ENCODE measurements at places on chromosomes 1 and 21.

DNA sequence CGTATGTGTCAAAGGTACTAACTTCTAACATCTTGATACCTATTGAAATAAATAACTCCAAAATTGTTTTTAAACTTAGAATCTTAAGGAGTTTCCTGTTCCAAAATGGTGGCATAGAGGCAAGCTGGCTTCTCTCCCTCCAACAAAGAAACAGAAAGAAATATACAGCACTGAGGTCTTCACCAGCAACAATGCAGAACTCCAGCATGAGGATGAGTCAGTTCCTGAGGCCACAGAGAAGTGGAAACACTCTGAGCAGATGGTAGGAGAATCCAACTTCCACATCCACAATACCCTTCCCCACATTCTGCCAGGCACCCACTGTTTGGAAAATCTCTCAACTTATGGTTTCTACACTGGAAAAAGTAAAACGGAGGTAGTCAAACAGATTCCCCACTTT, 12.2 kb upstream of the PPIH start:
- no peak for DNase-seq

DNA sequence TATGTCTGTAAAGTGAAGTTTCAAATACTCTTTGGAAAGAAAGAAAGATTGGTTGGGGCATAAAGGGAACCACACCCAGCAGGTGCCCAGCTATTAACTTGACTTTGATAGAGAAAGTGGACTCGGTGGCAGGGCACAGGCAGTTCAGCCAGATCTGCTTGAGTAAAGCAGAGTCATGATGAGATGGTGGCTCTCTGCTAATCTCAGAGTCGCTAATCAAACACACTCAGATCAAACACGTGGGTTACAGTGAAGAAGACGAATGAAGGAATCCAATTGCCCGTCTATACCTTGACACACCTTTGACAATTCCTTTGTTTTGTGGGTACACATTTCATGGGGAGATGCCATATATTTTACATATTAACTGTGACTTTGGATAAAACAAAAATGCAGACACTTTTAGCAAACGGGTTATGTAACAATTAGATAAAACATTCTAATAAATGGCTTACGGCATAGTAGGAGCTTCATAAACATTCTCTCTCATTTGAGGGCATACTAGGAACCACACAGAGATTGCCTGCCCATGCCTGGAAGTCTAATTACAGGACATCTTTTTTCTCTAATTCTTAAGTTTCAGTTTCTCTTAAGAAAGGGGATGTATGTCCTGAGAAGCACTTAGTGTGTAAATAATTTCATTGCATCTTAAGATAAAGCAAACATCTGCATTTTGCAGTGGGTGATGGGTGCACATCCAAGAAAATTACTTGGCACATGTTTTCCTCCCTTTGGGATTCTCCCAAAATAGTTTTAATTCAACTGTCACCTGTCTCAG, 7.2 kb downstream of the CBR1 start:
- no peak for DNase-seq

- no peak for DNase-seq
Measured at GRCh38 chr1:192936313-192937018, 122.7 kb downstream of the UCHL5 start.

- no peak for DNase-seq
Measured at GRCh38 chr1:6673816-6674398, 27.7 kb downstream of the DNAJC11 start.

DNA sequence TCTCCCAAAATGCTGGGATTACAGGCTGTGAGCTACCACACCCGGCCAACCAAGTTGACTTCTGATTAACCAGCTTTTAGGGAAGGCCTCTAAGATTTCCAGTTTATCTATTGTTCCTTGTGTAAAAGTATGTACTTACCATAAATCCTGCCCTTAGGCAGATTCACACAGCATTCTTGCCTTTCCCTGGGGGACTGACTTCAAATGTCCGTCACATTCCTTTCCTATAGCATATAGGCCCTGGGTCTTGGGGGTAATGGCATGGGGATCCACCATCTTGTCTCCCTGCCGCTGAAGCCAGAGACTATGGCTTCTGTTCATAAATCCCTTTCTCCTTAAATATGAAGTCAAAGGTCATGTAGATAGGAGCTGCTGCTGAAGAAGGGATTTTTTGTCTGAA, 872 bp upstream of the PINK1 start:
- DNase-seq = no peak

DNA sequence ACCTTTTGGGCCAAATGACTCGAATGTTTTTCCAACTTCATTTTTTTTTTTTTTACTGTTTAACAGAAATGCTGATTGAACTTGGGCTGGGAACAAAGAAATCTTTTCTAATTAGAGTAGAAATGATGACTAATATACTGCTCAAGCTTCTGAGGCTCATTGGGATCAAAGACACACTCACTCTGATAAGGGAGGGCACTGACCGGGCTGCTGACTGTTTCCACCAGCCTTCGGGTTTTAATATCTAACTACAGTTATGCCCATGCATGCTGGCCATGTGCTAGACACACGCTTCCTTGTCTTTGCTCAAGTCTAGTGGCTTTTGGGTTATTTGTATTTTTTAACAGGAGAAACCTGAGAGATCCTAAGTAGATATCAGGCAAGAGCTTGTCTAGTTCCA, 16.8 kb downstream of the ZBTB18 start:
- no peak for DNase-seq

GRCh38 chr1:182968151-182968741, 15.3 kb upstream of the SHCBP1L start:
- no peak for DNase-seq

DNA sequence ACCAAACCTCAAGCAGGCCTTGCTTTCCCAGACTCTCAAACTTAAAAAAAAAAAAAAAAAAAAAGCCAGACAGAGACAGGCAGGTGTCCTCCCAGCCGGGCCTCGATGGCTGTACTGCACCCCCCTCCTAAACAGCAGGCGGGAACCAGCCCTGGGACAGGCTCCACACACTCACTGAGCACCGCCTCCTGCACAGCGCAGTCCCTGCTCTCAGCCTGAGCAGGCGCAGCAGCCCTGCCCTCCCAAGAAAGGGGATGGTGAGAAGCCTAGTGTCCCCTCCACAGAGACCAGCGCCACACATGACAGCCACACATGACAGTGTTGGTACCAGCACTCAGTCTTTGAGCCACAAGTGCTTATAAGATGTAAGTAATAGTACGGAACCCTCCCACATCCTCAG, 11.9 kb downstream of the MX2 start:
- no peak for DNase-seq

DNA sequence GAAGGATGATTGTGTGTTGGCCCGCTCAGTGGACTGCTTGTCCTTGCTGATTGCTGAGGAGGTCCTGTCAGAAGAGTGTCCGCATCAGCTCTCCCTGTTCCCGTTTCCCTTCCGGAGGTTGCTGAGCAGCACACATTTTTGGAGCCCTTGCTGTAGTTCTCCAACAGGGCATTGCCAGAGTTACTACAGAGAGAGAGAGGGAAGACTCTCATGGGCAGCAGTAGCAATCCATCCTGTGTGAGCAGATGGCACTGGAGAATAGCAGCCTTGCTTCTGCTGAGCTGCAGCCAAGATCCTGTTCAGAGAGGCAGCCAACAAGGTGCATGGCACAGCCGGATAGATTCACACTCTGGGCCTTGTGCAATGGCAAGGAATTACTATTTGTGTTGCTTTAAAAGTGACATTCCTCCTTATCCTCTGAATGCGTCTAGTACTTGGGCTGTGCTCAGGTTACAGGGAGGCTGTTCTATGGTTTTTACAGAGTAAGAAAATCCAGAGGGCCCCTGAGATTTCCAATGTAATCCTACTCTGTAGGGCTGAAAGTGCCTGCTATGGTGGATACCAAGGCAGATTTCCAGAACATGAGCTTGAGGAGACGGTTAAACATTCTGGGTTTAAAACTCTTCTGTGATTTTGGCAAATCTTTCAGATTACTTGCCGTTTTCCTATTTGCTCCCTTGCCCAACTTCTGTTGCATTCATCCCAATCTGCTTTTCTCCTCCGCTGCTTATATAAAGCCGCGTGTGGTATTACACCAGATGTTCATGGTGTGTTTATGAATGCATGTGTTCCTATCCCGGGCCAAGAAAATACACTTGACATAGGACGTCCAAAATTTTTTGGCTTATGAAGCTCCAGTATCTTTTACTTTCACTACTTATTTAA, 27.4 kb downstream of the AK4 start:
- DNase-seq = no peak

Data from stimulated activated CD8-positive, alpha-beta memory T cell treated with anti-CD3 and anti-CD28 coated beads, Interleukin-7, amount 100 ng/mL, for 1 hour (primary cell).